ENCODE measurements at places on chromosomes 6 and 20. TPM values are rescaled to one million over a fixed set of nuclear protein-coding genes. Genes with fewer than 3 reads are reported as not detected.

- no peaks in the 10 kb centered on the region for H3K4me1 ChIP-seq
- H3K27ac ChIP-seq = no peak overlapping the region
- H3K36me3 ChIP-seq = no peaks in the 10 kb centered on the region
- H3K27me3 ChIP-seq = peaks cover 3% of the 10 kb centered on the region
These were observed 201.1 kb upstream of the CNR1 start for GRCh38 chr6:88367248-88367647.

The DACT2 gene
- not detected for total RNA-seq

GRCh38 chr20:17662333-17663039, 19.6 kb downstream of the RRBP1 start:
- DNase-seq = peak; percentile 27
- H3K4me3 ChIP-seq = no peak overlapping the region
- H3K27ac ChIP-seq = no peak overlapping the region
- H3K36me3 ChIP-seq = peaks cover 19% of the 10 kb centered on the region

GRCh38 chr20:3875378-3875974, 13.7 kb upstream of the PANK2 start:
- no peaks in the 10 kb centered on the region for H3K27me3 ChIP-seq
- H3K36me3 ChIP-seq = peaks cover 28% of the 10 kb centered on the region
- H3K4me1 ChIP-seq = peaks cover 4% of the 10 kb centered on the region
- no peak overlapping the region for H3K27ac ChIP-seq
- DNase-seq = no peak

The TAGAP gene
- 40.1 TPM for total RNA-seq

- H3K4me1 ChIP-seq = no peaks in the 10 kb centered on the region
- no peak overlapping the region for H3K27ac ChIP-seq
- H3K27me3 ChIP-seq = no peaks in the 10 kb centered on the region
- DNase-seq = no peak
- H3K4me3 ChIP-seq = no peak overlapping the region
These were observed 1279.9 kb upstream of the EYS start for GRCh38 chr6:66986940-66987339.

The TAF4 gene
- 15.3 TPM for total RNA-seq

DNA sequence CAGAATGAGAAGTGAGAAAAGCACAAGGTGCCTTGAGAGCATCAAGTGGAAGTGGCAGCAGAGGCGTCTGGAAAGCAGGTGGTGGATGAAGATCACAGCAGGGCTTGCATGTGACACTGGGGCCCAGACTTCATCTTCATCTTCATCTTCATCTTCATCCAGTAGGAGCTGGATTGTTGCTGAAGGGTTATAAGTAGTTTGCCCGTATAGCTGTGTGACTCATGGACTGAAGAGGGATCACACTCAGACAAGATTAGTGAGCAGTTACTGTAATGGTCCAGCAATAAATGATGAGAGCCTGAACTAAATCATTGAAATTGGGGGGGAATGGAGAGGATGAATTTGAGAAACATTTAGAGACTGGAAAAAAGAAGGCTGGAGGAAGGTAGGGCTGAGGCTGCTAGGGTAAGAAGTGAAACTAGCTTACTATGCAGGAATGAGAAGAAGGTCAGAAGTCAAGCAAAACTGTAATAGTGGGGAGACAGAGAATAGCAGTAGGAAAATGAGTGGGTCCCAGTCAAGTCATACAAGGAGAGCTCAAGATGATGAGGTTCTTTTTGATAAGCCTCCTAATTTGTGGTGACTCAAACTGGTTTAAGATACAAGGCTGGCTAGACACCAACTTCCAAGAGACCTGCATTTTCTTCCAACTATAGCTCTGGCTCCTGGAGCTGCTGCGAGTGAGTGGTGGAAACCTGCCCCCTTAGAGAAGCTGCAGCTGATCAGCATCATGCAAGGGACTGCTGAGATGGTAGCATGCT, 92.3 kb upstream of the BEND6 start:
- H3K4me1 ChIP-seq = peaks cover 3% of the 10 kb centered on the region
- no peak for DNase-seq
- H3K36me3 ChIP-seq = no peaks in the 10 kb centered on the region
- no peak overlapping the region for H3K4me3 ChIP-seq
- H3K27me3 ChIP-seq = peaks cover 11% of the 10 kb centered on the region

DNA sequence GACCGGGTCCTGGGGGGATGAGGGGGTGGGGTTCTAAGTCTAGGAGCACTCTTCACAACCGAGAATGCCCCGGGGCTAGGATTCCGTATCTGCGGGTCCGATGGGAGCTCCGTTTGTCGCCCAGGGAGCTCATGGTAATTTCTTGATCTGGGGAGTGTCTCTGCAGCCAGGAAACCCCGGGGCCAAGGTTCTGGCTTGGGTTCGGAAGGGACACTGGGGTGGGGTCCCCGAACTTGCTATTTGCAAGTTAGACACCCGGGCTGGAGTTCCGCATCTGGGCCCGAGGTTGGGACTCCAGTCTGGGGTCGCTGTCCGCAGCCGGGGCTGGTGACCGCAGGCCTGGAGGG, 397 bp downstream of the PEDS1 start:
- H3K4me3 ChIP-seq = peak overlapping the region; percentile 81
- H3K27me3 ChIP-seq = no peaks in the 10 kb centered on the region
- H3K36me3 ChIP-seq = peaks cover 8% of the 10 kb centered on the region
- peak overlapping the region; percentile 64 for H3K27ac ChIP-seq
- no peak for DNase-seq

DNA sequence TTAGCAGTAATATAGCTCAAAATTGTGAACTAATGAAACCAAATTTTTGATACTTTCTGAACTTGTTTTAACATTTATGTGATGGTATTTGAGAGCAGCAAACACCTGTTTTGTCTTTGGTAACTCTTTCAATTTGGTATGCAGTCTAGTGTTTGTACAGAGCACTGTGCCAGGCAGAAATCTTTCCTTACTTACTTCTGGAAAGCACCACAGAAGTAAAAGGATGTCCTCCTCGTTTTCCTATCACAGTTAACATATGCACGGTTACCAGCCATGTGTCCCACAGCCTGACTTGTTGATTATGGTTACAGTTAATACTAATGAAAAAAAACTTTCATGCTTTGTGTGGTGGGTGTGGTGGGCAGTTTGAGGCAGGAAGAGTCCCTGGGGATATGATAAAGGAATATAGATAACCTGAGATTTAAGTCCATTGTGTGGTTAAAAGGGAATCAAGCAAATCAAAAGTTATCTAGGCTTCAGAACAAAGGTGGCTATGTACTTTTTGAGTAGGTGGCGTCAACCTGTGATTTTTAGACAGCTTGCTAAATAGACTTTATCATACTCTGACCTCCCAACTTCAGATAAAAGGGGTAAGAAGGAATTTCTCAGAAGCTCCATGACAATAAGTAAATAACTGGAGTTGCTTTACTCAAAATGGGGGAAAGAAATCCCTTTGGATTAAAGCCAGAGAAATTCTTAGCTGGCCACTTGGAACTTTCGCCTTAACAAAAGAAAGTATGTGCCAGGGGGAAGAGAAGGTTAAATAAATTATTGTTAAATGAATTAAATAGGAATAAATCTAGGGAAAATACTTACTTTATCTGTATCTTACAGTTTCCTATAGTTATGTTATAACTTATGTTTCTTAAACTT, 20.1 kb upstream of the COL10A1 start:
- H3K27ac ChIP-seq = no peak overlapping the region
- no peaks in the 10 kb centered on the region for H3K4me1 ChIP-seq
- no peak overlapping the region for H3K4me3 ChIP-seq
- no peak for DNase-seq
- H3K27me3 ChIP-seq = no peaks in the 10 kb centered on the region

GRCh38 chr6:113488061-113488460, 369.1 kb upstream of the MARCKS start:
- H3K27me3 ChIP-seq = no peaks in the 10 kb centered on the region
- no peak overlapping the region for H3K27ac ChIP-seq
- DNase-seq = no peak
- H3K4me3 ChIP-seq = no peak overlapping the region
- H3K4me1 ChIP-seq = no peaks in the 10 kb centered on the region
- H3K36me3 ChIP-seq = no peaks in the 10 kb centered on the region

The COL19A1 gene
- 0.02 TPM for total RNA-seq

DNA sequence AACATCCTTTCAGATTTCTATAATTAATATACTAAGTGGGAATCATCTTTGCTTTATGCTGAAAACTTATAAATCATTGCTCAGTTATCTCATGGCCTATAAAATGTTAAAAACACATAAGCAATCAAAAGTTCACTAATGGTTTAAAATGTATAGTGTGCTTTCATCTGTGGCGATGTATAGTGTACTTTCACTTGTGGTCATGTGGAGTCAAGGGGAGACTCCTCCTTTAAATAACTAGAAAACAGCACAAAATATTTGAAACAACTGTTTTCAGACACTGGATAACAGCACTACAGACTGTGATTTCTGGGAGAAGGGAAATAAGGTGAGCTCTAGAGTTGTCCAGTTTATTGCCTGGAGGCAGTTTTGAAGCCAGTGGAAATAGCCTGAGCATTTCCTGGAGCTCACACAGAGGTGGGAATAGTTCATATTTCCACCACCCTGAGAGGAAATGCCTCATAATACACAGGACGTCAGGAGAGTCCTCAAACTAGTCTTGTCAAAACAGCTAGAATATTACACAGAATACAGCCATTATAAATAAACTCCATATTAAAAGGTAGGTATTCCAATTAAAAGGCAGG, 89.4 kb downstream of the CEP162 start:
- no peak overlapping the region for H3K4me3 ChIP-seq
- no peaks in the 10 kb centered on the region for H3K27me3 ChIP-seq
- H3K4me1 ChIP-seq = no peaks in the 10 kb centered on the region
- no peak overlapping the region for H3K27ac ChIP-seq
- H3K36me3 ChIP-seq = peaks cover 48% of the 10 kb centered on the region
- DNase-seq = no peak

- H3K4me3 ChIP-seq = no peak overlapping the region
- peaks cover 2% of the 10 kb centered on the region for H3K36me3 ChIP-seq
- DNase-seq = no peak
- H3K27me3 ChIP-seq = peaks cover 22% of the 10 kb centered on the region
These were observed 115.2 kb upstream of the NRN1 start for GRCh38 chr6:6121943-6122342.

DNA sequence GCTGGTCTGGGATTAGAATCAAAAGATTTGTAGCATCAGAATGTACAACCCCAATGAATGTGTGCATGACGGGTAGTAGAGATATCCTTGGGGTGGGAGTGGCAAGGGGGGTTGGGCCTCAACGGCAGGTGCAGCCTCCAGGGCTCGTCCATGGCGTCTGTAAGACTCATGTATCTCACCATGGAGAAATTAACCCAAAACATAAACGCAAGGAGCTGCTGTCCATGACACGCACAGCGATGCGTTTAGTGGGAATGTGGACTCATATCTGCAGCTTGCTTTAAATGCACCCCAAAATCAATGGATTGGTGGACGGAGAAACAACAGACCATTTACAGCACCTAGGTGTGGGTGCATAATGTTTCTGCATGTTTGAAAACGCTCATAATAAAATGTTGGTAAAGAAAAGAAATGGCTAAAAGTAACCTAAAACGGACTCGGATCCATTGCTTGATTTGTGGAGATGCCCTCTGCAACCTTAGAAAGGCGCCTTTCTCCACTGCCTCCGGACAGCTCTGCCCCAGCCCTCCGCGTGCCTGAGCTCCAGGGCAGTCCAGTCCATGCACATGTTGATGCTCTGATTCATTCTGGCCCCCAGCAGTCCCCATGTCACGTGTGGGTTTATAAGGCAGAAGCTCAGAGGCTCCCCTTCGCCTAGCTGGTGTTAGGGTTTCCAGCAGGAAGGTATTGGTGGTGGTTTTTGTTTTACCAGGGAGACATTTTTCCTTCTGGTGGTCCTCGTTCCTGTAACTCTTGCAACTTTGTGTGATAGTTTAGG, 24.5 kb downstream of the PYGB start:
- peaks cover 6% of the 10 kb centered on the region for H3K36me3 ChIP-seq
- no peaks in the 10 kb centered on the region for H3K27me3 ChIP-seq
- H3K27ac ChIP-seq = no peak overlapping the region
- H3K4me3 ChIP-seq = no peak overlapping the region
- peak; percentile 4 for DNase-seq

DNA sequence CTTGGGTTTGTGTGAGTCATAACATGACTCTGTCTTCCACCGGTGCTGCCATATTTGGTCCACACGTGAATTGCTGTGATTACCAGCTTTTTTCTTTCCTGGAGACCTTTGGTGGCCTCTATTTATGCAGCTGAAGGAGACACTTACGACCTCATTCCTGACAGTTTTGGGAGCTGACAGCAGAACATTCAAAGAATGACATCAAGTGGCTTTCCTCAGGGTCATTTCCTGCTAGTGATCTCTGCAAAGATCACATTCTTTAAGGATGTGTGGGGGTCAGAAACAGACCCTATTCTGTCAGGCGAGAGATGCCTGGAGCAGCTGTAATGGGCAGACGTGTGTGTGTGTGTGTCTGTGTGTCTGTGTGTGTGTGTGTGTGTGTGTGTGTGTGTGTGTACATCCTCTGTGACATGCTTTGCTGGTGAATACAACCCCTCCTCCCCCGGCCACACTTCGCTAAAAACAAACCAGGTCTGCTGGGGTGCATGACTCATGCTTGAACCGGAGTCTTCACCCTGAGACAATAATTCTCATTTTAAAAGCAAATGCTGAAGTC, 115.6 kb downstream of the TMEM170B start:
- no peak overlapping the region for H3K27ac ChIP-seq
- DNase-seq = peak; percentile 71
- peaks cover 13% of the 10 kb centered on the region for H3K4me1 ChIP-seq
- H3K36me3 ChIP-seq = no peaks in the 10 kb centered on the region

DNA sequence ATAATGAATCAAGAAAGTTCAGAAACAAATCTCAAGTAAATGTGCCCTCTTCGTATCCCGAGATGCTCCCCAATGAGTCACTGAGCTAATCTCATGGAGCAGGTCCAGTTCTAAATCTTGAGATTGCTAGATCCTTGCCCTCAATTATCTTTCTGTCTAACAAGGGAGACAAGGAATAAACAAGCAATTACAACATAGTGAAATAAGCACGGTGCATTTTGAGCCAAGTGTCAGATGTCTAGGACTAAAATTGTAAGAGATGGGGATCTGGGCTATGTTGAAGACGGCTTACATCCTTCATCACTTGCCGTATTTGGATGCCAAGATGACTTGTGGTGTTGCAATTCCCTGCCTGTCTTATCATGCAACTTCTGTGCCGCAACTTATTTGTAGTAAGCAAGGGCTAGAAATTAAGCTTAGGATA, 56.5 kb upstream of the ADGRF1 start:
- H3K36me3 ChIP-seq = no peaks in the 10 kb centered on the region
- H3K4me1 ChIP-seq = no peaks in the 10 kb centered on the region
- H3K27ac ChIP-seq = no peak overlapping the region
- peaks cover 1% of the 10 kb centered on the region for H3K27me3 ChIP-seq
- DNase-seq = no peak
